Activated CD4-positive, alpha-beta memory T cell treated with anti-CD3 and anti-CD28 coated beads for 36 hours (primary cell): ENCODE measurements at places on chromosomes 12 and 14.
A peak's percentile ranks its signal among the peaks of the same experiment; 100 is the strongest.

DNA sequence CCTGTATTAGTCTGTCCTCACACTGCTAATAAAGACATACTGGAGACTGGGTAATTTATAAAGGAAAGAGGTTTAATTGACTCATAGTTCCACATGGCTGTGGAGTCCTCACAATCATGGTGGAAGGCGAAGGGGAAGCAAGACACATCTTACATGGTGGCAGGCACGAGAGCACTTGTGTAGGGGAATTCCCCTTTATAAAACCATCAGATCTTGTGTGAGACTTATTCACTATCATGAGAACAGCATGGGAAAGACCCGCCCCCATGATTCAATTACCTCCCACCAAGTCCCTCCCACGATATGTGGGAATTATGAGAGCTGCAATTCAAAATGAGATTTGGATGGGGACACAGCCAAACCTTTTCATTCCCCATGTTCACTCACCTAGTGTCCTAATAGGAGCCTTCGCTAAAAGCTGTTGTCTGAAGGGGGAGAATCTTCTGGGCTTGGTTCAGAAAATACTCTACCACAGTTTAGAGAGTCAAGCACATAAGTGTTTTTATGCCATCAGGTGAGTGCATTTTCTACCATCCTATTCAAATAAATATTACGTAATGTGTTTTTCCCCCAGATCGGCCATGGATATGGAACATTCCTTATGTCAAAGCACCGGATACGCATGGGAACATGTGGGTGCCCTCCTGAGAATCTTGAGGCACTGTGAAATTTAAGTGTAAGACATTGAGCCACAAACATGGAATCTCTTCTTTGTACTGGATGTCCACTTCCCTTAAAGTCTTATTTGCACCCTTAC lies 19.1 kb upstream of the KCNK13 start:
- no peak overlapping the region for H3K27ac ChIP-seq
- DNase-seq: no peak

DNA sequence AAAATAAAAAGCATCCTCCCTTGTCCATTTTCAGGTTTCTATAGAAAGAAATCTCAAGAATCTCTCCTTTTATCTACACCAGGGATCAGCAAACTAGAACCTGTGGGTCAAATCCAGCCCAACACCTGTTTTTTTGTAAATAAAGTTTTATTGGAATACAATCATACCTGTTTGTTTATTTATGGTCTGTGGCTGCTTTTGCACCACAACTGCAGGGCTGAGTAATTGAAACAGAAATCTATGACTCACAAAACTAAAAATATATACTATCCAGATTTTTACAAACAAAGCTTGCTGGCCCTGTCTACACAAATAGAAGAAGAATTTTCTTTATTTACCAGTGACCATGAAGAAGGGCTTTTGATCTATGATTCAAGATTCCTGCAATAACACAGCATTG lies 95.1 kb upstream of the COCH start:
- peaks cover 6% of the 10 kb centered on the region for H3K27me3 ChIP-seq
- no peaks in the 10 kb centered on the region for H3K4me1 ChIP-seq
- H3K4me3 ChIP-seq: no peak overlapping the region
- no peak overlapping the region for H3K27ac ChIP-seq
- no peak for DNase-seq

DNA sequence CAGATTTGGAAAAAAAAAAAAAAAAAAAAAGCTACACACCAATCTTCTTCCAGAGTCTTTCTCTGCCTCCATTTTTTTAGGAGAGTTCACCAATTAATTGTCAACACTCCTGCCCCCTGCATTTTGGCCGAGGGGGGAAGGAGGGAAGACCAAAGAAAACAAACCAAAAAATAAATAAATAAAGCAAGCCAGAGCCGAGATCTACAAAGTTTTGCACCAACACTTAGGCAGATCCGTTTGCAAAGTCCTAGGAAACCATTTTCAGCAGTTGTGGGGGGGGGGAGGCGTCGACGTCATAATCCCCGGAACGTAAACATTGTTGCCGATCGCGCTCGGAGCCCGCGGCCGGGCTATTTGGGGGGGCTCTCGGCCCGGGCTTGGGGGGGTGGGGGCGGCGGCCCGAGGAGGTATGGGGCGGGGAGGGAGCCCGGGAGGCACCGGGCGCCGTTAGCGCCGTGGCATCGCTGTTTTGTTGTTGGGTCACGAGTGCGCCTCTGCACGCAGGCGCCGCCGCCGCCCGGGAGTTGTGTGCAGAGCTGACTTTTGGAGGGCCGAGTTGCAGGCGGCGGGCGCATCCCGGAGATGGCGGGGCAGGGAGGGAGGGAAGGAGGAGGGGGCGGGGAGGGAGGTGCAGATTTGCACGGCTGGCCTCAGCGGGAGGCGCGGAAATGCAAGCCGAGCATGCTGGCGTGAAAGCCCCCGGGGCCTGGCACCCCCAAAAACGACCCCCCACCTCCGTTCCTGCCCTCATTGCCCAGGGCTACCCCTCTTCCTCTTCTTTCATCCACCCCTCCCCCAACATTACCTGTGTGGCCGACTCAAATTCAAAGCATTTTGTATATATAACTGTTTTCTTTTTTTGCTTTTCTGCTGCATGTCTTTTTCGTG lies 598 bp downstream of the KDM2B start:
- peaks cover 33% of the 10 kb centered on the region for H3K4me1 ChIP-seq
- no peaks in the 10 kb centered on the region for H3K27me3 ChIP-seq
- H3K27ac ChIP-seq: peak overlapping the region; percentile 92

GRCh38 chr14:95226801-95227200 lies 69.5 kb upstream of the DICER1 start:
- H3K4me3 ChIP-seq: no peak overlapping the region
- H3K27me3 ChIP-seq: no peaks in the 10 kb centered on the region
- no peaks in the 10 kb centered on the region for H3K4me1 ChIP-seq
- H3K27ac ChIP-seq: no peak overlapping the region

- no peak overlapping the region for H3K4me3 ChIP-seq
- H3K36me3 ChIP-seq: no peaks in the 10 kb centered on the region
- H3K4me1 ChIP-seq: peaks cover 3% of the 10 kb centered on the region
These were observed 285.8 kb downstream of the ADGRD1 start for GRCh38 chr12:131239384-131240094.

DNA sequence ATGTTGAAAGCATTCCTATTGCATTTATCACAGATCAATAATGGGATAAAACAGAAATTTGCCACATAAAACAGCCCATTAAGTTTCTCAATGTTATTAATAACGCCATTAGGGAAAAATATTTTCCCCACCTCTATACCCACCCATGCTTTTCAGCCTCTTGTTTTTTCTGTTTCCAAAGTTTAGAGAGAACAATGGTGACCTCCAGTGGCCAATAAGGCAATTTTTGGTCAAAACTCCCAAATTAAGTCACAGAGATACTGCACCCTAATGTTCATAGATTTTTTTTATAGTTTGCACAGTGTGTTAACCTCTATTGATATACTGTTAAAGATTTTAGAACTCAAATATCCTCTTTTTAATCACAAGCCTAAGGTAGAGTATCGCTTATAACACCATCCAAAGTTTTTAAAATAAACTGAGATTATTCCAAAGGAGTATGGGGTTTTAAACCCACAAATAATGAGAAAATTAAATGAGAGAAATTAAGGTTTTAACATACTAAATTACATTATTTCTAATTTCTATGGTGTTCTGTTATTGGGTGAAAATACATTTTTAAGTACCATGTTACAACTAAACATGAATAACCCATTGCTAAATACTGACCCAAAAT lies 184.7 kb upstream of the DCN start:
- no peak for DNase-seq
- no peaks in the 10 kb centered on the region for H3K4me1 ChIP-seq
- H3K4me3 ChIP-seq: no peak overlapping the region

DNA sequence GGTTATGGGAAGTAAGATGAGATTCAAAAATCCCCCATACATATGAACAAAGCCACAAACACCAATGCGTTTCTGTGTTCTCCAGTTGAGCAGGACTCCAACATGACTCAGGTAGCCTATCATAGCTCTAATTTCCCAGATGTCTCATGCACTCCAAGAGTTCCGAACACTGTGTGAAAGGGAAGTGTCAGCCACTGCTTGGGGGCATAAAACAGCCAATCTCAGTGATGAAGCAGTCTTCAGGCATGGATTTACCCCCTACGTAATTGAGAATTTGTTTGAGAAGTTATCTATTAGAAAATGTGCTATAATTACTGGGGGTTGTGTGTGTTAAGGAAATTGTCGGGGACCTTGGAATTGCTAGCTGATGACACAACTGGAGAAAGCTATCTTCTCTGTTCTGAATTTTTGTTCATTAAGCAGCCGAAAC lies 153.9 kb upstream of the AVPR1A start:
- no peaks in the 10 kb centered on the region for H3K4me1 ChIP-seq
- no peak for DNase-seq
- H3K27ac ChIP-seq: no peak overlapping the region
- no peaks in the 10 kb centered on the region for H3K27me3 ChIP-seq
- no peaks in the 10 kb centered on the region for H3K36me3 ChIP-seq

- no peak for DNase-seq
- no peaks in the 10 kb centered on the region for H3K4me1 ChIP-seq
- no peaks in the 10 kb centered on the region for H3K36me3 ChIP-seq
These were observed 17.4 kb upstream of the TAS2R42 start for GRCh38 chr12:11204173-11204572.

DNA sequence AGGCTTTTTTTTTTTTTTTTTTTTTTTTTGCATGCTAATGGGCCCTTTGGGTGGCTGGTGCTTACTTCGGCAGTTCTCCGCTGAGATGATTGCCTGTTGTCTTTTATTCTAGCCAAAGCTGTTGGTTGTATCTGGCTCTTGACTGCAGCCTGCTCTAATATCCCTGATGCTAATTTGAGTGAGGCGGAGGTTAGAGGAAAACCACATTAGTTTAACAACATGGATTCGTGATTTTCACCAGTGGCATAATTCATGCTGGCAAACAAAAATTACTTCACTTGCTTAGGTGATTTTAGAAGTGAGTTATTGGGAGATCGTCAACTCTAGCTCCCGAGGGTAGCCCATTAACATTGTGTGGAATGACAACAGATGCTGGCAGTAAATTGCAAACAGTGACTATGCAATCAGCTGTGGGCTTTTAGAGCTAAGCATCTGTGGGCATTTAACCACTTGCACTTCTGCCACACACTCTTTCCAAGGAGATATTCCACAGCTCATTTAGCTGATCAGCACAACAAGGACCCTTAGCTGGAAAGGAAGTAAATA lies 97.6 kb upstream of the ZDHHC17 start:
- no peak overlapping the region for H3K4me3 ChIP-seq
- H3K27ac ChIP-seq: no peak overlapping the region
- H3K4me1 ChIP-seq: peaks cover 8% of the 10 kb centered on the region
- no peaks in the 10 kb centered on the region for H3K27me3 ChIP-seq
- no peaks in the 10 kb centered on the region for H3K36me3 ChIP-seq

- peaks cover 41% of the 10 kb centered on the region for H3K36me3 ChIP-seq
- peaks cover 47% of the 10 kb centered on the region for H3K4me1 ChIP-seq
- no peak overlapping the region for H3K4me3 ChIP-seq
- no peak overlapping the region for H3K27ac ChIP-seq
- DNase-seq: no peak
These were observed 35.8 kb downstream of the TRIP11 start for GRCh38 chr14:92004062-92004461.

DNA sequence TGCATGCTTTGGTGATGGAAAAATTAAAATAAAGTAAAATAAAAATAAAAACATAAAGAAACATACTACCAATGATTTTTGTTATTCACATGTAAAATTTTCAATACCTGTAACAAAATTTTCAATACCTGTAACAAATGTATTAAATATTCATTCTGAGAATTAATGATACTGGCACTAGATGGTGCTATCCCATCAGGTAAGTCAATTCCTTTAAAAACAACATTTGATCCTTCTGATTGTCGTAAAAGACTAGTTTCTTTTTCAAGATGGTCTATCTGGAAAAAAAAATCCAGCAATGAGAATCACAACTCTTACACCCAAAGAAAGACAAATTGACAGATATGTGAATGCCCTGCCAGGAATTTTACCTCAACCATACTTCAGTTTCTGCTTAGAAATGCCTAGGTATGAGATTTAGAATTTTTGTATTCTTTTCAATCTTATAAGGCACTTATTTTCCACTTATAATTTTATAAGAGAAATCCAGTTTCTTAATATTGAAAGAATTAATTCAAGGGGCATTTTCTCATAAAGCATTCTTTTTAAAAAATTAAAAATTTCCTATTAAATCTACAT lies 30.7 kb downstream of the CEP290 start:
- no peak overlapping the region for H3K27ac ChIP-seq
- peaks cover 24% of the 10 kb centered on the region for H3K36me3 ChIP-seq
- H3K27me3 ChIP-seq: no peaks in the 10 kb centered on the region
- DNase-seq: no peak
- peaks cover 2% of the 10 kb centered on the region for H3K4me1 ChIP-seq

GRCh38 chr14:70257526-70257925 lies 68.8 kb upstream of the SLC8A3 start:
- H3K27ac ChIP-seq: no peak overlapping the region
- no peaks in the 10 kb centered on the region for H3K36me3 ChIP-seq
- H3K4me3 ChIP-seq: no peak overlapping the region
- peak; percentile 32 for DNase-seq
- peaks cover 42% of the 10 kb centered on the region for H3K27me3 ChIP-seq
- peaks cover 8% of the 10 kb centered on the region for H3K4me1 ChIP-seq

- H3K27ac ChIP-seq: no peak overlapping the region
- no peak overlapping the region for H3K4me3 ChIP-seq
- H3K36me3 ChIP-seq: no peaks in the 10 kb centered on the region
- no peak for DNase-seq
These were observed 28.8 kb downstream of the MAP3K9 start for GRCh38 chr14:70780396-70781075.

GRCh38 chr12:119158402-119158801 lies 20.3 kb upstream of the HSPB8 start:
- H3K27ac ChIP-seq: no peak overlapping the region
- no peaks in the 10 kb centered on the region for H3K36me3 ChIP-seq
- H3K27me3 ChIP-seq: peaks cover 8% of the 10 kb centered on the region

- peak; percentile 43 for DNase-seq
- H3K4me1 ChIP-seq: peaks cover 35% of the 10 kb centered on the region
- no peaks in the 10 kb centered on the region for H3K36me3 ChIP-seq
- H3K4me3 ChIP-seq: peak overlapping the region; percentile 79
These were observed 633 bp downstream of the STX2 start for GRCh38 chr12:130838284-130838950.

DNA sequence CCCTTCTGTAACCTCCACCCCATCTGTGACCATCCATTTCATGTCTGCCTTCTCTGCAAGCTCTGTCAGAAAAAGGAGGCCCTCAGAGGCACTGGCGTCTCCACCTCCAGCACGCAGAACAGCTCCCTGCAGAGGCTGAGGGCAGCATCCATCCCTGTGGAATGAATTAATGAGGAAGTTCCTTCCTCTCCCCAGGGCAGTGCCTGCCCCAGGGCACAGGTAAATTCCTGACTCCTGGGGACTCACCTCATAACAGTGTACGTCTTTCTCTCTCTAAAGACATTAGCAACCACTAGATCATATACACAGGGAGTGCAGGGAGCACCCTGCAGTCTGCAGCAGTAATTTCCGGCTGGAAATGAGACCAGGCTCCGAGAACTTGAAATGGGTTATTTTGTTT lies 155.0 kb upstream of the TMEM132C start:
- H3K4me3 ChIP-seq: no peak overlapping the region
- DNase-seq: no peak
- H3K4me1 ChIP-seq: no peaks in the 10 kb centered on the region
- H3K27ac ChIP-seq: no peak overlapping the region
- no peaks in the 10 kb centered on the region for H3K36me3 ChIP-seq
